Upper lobe of right lung (tissue), 1 donor: ENCODE measurements at places on chromosomes 4 and X. TPM values are rescaled to one million over a fixed set of nuclear protein-coding genes. Genes with fewer than 3 reads are reported as not detected.

GRCh38 chr4:38688676-38689355, 24.8 kb downstream of the KLF3 start:
- H3K4me3 ChIP-seq, result no peak overlapping the region
- H3K27me3 ChIP-seq, result no peaks in the 10 kb centered on the region
- H3K27ac ChIP-seq, result no peak overlapping the region
- peaks cover 30% of the 10 kb centered on the region for H3K4me1 ChIP-seq
- H3K36me3 ChIP-seq, result peaks cover 58% of the 10 kb centered on the region

- no peak overlapping the region for H3K4me3 ChIP-seq
- H3K36me3 ChIP-seq, result no peaks in the 10 kb centered on the region
- no peaks in the 10 kb centered on the region for H3K27me3 ChIP-seq
- H3K27ac ChIP-seq, result no peak overlapping the region
- H3K4me1 ChIP-seq, result no peaks in the 10 kb centered on the region
Measured at GRCh38 chr4:141090473-141090872, 42.8 kb downstream of the RNF150 start.

- no peaks in the 10 kb centered on the region for H3K27me3 ChIP-seq
- H3K4me3 ChIP-seq, result no peak overlapping the region
- H3K4me1 ChIP-seq, result no peaks in the 10 kb centered on the region
- no peak overlapping the region for H3K27ac ChIP-seq
- no peak for DNase-seq
Measured at GRCh38 chr4:15568821-15569220, 86.3 kb downstream of the FBXL5 start.

DNA sequence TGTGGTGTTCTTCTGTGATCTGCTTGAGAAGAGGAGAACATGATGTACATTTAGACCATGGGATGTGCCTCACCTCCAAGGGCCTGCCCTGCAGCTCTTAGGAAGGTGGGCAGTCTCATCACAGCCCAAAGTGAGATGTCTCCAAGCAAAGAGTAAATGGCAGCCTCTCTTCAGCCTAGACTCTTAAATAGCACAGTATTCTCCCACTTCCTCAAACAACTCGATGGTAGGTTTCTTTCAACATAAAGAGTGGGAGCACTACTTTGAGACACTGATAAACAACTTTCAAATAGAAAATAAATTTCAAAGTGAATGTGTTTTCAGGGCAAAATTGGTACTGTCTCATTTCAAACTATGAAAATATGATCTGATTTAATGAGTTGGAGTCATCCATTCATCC, 35.2 kb downstream of the EDNRA start:
- no peaks in the 10 kb centered on the region for H3K4me1 ChIP-seq
- no peaks in the 10 kb centered on the region for H3K27me3 ChIP-seq
- H3K36me3 ChIP-seq, result no peaks in the 10 kb centered on the region
- no peak overlapping the region for H3K27ac ChIP-seq
- no peak for DNase-seq

DNA sequence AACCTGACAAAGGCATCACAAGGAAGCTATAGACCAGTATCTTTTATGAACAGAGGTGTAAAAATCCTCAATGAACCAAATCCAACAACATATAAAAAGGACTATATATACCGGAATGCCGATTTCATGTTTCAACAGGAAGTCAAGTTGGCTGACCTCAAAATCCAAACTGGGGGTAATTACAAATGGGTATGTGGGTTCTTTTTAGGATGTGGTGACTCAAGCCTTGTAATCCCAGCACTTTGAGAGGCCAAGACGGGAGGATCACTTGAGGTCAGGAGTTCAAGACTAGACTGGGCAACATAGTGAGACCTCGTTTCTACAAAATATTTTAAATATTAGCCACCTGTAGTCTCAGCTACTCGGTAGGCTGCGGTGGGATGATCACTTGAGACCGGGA, 10.4 kb downstream of the PRSS48 start:
- H3K4me3 ChIP-seq, result no peak overlapping the region
- H3K36me3 ChIP-seq, result no peaks in the 10 kb centered on the region
- DNase-seq, result no peak
- H3K4me1 ChIP-seq, result no peaks in the 10 kb centered on the region

- no peaks in the 10 kb centered on the region for H3K27me3 ChIP-seq
- no peak overlapping the region for H3K4me3 ChIP-seq
- H3K36me3 ChIP-seq, result no peaks in the 10 kb centered on the region
- H3K4me1 ChIP-seq, result no peaks in the 10 kb centered on the region
- no peak overlapping the region for H3K27ac ChIP-seq
Measured at GRCh38 chr4:10347815-10348214, 109.4 kb downstream of the ZNF518B start.

- no peak for DNase-seq
- H3K27me3 ChIP-seq, result no peaks in the 10 kb centered on the region
- no peaks in the 10 kb centered on the region for H3K4me1 ChIP-seq
- H3K4me3 ChIP-seq, result no peak overlapping the region
Measured at GRCh38 chr4:172892300-172892699, 276.3 kb upstream of the GALNT7 start.

- no peaks in the 10 kb centered on the region for H3K27me3 ChIP-seq
- no peak for DNase-seq
- no peak overlapping the region for H3K4me3 ChIP-seq
- H3K36me3 ChIP-seq, result no peaks in the 10 kb centered on the region
Measured at GRCh38 chrX:42678133-42678532, 99.8 kb downstream of the PPP1R2C start.

DNA sequence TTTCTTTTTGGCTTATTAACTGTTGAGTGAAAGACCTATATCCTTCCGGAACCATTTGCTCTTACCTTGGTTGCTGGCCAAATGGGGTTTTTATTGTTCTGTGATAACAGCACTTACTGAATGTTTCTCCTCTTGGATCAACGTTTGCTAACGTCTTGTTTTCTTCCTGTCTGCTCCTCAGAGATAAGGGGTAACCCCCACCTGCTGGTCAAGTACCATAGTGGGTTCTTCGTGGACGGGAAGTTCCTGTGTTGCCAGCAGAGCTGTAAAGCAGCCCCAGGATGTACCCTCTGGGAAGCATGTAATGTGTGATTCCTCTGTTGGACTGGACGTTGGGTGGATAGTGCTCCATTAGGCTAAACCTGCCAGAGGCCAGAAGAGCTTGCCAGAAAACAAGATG, 15.3 kb downstream of the BMX start:
- no peaks in the 10 kb centered on the region for H3K36me3 ChIP-seq
- no peak for DNase-seq
- H3K4me3 ChIP-seq, result no peak overlapping the region
- H3K27ac ChIP-seq, result no peak overlapping the region
- H3K4me1 ChIP-seq, result no peaks in the 10 kb centered on the region

GRCh38 chr4:112647785-112648184, 10.8 kb downstream of the LARP7 start:
- peaks cover 85% of the 10 kb centered on the region for H3K36me3 ChIP-seq
- no peaks in the 10 kb centered on the region for H3K4me1 ChIP-seq
- no peak overlapping the region for H3K27ac ChIP-seq
- DNase-seq, result no peak
- no peaks in the 10 kb centered on the region for H3K27me3 ChIP-seq

- H3K27me3 ChIP-seq, result no peaks in the 10 kb centered on the region
- DNase-seq, result no peak
- H3K4me3 ChIP-seq, result no peak overlapping the region
Measured at GRCh38 chr4:98630737-98631454, 27.5 kb downstream of the TSPAN5 start.

- no peak overlapping the region for H3K4me3 ChIP-seq
- H3K4me1 ChIP-seq, result no peaks in the 10 kb centered on the region
- H3K27ac ChIP-seq, result no peak overlapping the region
- no peaks in the 10 kb centered on the region for H3K27me3 ChIP-seq
- no peak for DNase-seq
Measured at GRCh38 chr4:179415037-179415846, 1973.0 kb upstream of the AGA start.

- H3K4me1 ChIP-seq, result peaks cover 7% of the 10 kb centered on the region
- DNase-seq, result no peak
- no peaks in the 10 kb centered on the region for H3K36me3 ChIP-seq
Measured at GRCh38 chrX:10483191-10483831, 137.1 kb downstream of the MID1 start.

- no peak overlapping the region for H3K4me3 ChIP-seq
- no peaks in the 10 kb centered on the region for H3K27me3 ChIP-seq
- no peaks in the 10 kb centered on the region for H3K4me1 ChIP-seq
- H3K27ac ChIP-seq, result no peak overlapping the region
- DNase-seq, result peak; percentile 26
- no peaks in the 10 kb centered on the region for H3K36me3 ChIP-seq
Measured at GRCh38 chrX:2508648-2509335, 8.0 kb upstream of the DHRSX start.

- no peak overlapping the region for H3K27ac ChIP-seq
- no peaks in the 10 kb centered on the region for H3K36me3 ChIP-seq
- H3K4me3 ChIP-seq, result no peak overlapping the region
- no peak for DNase-seq
- H3K4me1 ChIP-seq, result no peaks in the 10 kb centered on the region
- peaks cover 5% of the 10 kb centered on the region for H3K27me3 ChIP-seq
Measured at GRCh38 chr4:73445383-73446335, 9.6 kb downstream of the AFP start.

- no peaks in the 10 kb centered on the region for H3K27me3 ChIP-seq
- H3K4me1 ChIP-seq, result no peaks in the 10 kb centered on the region
- no peak for DNase-seq
- H3K36me3 ChIP-seq, result no peaks in the 10 kb centered on the region
Measured at GRCh38 chrX:50905334-50905733, 5.2 kb upstream of the BMP15 start.

- H3K27me3 ChIP-seq, result no peaks in the 10 kb centered on the region
- no peak overlapping the region for H3K4me3 ChIP-seq
- H3K27ac ChIP-seq, result no peak overlapping the region
- no peak for DNase-seq
- no peaks in the 10 kb centered on the region for H3K36me3 ChIP-seq
Measured at GRCh38 chr4:8179771-8180170, 19.3 kb upstream of the SH3TC1 start.

DNA sequence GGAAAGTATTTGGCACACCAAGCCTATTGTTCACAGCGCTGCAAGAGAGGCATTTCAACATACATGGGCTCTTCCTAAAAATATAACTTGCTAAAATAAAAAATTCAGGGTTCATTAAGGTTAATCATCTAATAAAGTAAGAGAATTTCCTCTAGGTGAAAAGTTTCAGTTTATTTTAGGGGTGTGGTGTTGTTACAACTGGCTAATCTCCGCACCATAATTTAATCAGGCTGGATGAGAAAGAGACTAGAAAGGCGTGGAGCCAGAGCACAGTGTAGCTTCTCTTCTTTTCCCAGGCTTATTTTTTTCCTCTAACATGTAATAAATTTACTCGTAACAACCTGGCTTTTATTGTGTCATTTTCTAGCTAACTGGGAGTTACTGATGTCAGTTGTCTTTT, 47.9 kb downstream of the FHL1 start:
- DNase-seq, result no peak
- H3K4me1 ChIP-seq, result peaks cover 13% of the 10 kb centered on the region
- H3K27ac ChIP-seq, result no peak overlapping the region
- H3K4me3 ChIP-seq, result no peak overlapping the region
- H3K36me3 ChIP-seq, result no peaks in the 10 kb centered on the region

- H3K4me3 ChIP-seq, result no peak overlapping the region
- no peaks in the 10 kb centered on the region for H3K36me3 ChIP-seq
- no peaks in the 10 kb centered on the region for H3K27me3 ChIP-seq
- no peak overlapping the region for H3K27ac ChIP-seq
- no peaks in the 10 kb centered on the region for H3K4me1 ChIP-seq
Measured at GRCh38 chrX:116292183-116292582, 121.6 kb downstream of the AGTR2 start.

GRCh38 chr4:100295792-100296191, 105.5 kb upstream of the DDIT4L start:
- no peak overlapping the region for H3K27ac ChIP-seq
- H3K4me3 ChIP-seq, result no peak overlapping the region
- DNase-seq, result no peak
- H3K36me3 ChIP-seq, result no peaks in the 10 kb centered on the region

DNA sequence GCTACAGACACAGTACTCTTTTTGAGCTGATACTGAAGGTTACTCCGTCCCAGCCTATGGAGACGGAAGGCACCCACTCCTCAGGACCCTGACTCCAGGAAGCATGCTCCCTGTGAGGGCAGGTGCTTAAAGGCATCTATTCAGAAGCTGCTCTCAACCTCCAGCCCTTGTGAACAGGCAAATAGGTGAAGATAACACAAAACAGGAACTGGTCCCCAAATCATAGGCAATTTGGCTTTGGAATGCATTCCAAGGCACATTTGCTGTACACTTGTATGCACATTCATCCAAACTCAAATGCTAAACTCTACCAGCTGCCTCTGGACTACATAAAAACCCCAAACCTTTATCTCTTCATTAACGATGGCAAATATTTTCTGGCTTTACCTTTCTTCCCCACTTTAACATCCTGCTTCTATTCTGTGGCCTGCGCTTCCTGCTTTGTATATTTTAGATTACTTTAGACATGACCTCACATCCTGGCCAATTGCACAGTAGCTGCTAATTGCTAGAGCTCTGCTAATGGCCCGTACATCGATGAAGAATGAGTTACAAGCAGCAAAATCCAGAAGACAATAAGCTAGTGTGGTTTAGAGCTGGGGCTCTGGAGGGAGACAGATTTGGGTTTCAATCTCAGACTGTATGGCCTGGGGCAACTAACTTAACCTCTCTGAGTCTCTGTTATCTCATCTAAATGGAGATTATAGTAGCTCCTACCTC, 3.2 kb downstream of the SEL1L3 start:
- no peaks in the 10 kb centered on the region for H3K36me3 ChIP-seq
- peaks cover 57% of the 10 kb centered on the region for H3K4me1 ChIP-seq
- no peak for DNase-seq
- H3K27ac ChIP-seq, result peak overlapping the region; percentile 86
- no peak overlapping the region for H3K4me3 ChIP-seq

- no peak overlapping the region for H3K4me3 ChIP-seq
- no peaks in the 10 kb centered on the region for H3K4me1 ChIP-seq
- no peaks in the 10 kb centered on the region for H3K27me3 ChIP-seq
Measured at GRCh38 chr4:26763063-26763462, 97.6 kb upstream of the STIM2 start.

Gene LETM1
- total RNA-seq, result 39.5 TPM

Gene TXK
- 4.4 TPM for total RNA-seq

Gene DCUN1D4
- 42.7 TPM for total RNA-seq

Gene OSTC
- total RNA-seq, result 72.8 TPM

Gene GSTCD
- total RNA-seq, result 10.2 TPM

Gene ZAR1
- total RNA-seq, result 0.55 TPM

Gene SYTL5
- total RNA-seq, result 0.46 TPM

Gene PCDH11X
- total RNA-seq, result not detected

Gene FHIP1A
- 18.4 TPM for total RNA-seq
